Gastroesophageal sphincter (tissue), 4 donors: ENCODE measurements at places on chromosomes 3 and 15. TPM values are rescaled to one million over a fixed set of nuclear protein-coding genes. Genes with fewer than 3 reads are reported as not detected.

- no peak for ATAC-seq
Observed at GRCh38 chr15:71274448-71274798, 159.2 kb downstream of the THSD4 start.

DNA sequence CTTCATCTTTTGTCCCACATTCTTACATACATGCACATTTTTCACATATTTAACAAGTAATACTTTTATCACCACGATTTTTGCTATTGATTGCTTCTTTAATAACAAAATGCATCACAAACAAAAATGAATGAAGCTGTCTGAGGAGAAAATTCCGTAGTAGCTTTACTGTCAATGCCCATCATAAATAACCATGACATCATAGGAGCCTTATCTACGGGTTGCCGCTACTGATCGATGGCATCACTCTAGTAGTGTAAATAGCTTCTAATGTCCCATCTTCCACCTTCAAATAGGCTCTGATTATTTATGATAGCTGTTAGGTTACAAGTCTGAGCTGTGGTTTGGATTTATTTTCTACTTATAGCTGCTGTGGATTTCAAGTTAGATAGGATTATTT, 323.4 kb downstream of the MECOM start:
- no peak for ATAC-seq

GRCh38 chr15:34038023-34038870, 757 bp downstream of the AVEN start:
- ATAC-seq: peak; percentile 93

GRCh38 chr15:31265090-31265870, 61.4 kb upstream of the KLF13 start:
- ATAC-seq: no peak

- peak; percentile 60 for ATAC-seq
Observed at GRCh38 chr15:52481915-52482314, 46.8 kb downstream of the MYO5A start.

Gene GRM2
- not detected for total RNA-seq

DNA sequence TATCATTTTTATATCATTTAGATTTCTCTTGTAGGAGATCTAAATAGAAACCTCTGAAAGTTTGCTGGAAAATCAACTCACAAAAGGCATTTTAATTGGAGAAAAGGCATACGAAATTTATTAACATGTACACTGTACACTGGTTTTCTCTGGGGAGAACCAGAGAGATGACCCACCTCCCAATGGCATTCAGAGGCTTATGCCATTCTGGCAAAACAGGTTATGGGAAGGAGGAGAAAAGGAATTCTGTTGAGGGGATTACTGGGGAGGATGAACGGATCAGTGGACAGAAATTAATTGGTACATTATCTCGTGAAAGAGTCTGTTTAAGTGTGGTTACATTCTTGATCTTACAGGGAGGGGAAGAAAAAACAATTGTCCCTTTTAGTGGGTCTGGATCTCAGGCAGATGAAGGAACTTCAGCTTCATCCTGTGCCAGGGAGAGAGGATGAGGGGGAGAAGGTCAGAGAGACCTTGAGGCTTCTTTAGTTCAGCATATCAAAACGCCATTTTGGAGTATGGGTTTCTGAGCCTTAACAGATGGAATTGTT, 16.5 kb downstream of the RAB11A start:
- ATAC-seq: no peak

DNA sequence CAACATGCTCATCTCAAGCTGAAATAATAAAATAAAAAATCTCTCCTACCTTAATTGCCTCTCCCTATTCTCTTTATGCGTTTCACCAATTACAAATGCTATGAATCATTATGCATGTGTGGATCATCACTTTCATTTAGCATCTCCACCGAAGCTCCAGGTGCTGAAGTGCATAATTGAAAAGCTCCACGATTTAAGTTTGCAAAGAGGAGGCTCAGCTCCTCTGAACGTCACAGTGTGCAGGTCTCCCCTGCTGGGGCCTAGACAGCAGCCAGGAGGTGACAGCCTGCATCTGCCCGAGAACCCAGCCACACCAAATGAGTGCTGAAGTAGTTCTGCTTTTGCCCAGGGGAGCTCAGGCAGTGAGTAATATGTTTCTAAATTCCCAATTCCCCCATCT, 60.5 kb upstream of the GLCE start:
- ATAC-seq: no peak

Gene FMN1
- 13.3 TPM for total RNA-seq

DNA sequence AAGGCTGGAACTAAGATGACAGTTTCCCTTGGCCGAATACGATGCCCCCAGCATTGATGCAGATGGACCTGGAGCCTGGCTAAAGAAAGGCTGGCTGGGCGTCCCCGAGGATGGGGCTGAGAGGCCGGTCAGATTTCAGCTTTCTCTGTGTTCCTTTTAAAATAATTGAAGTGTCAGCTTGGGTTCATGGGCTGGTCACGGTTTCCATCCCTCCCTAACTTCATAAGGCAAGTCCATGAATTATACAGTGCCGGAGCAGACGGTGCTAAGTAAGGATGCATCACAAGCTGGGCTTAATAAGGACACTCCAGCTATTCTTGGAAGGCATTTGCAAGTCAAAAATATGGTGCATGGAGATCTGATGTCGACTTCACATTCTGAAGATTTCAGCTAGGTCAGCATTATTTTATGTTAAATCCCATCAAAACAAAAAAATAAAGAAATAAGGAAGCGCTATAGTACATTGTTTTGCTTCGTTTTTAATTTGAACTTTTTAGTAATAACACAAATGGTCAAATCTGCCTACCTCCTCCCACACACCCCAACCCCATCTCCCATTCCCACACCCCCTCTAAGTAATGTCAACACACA, 220.8 kb downstream of the RPLP1 start:
- no peak for ATAC-seq

- peak; percentile 59 for ATAC-seq
Observed at GRCh38 chr3:50170689-50171088, 15.6 kb downstream of the SEMA3F start.

DNA sequence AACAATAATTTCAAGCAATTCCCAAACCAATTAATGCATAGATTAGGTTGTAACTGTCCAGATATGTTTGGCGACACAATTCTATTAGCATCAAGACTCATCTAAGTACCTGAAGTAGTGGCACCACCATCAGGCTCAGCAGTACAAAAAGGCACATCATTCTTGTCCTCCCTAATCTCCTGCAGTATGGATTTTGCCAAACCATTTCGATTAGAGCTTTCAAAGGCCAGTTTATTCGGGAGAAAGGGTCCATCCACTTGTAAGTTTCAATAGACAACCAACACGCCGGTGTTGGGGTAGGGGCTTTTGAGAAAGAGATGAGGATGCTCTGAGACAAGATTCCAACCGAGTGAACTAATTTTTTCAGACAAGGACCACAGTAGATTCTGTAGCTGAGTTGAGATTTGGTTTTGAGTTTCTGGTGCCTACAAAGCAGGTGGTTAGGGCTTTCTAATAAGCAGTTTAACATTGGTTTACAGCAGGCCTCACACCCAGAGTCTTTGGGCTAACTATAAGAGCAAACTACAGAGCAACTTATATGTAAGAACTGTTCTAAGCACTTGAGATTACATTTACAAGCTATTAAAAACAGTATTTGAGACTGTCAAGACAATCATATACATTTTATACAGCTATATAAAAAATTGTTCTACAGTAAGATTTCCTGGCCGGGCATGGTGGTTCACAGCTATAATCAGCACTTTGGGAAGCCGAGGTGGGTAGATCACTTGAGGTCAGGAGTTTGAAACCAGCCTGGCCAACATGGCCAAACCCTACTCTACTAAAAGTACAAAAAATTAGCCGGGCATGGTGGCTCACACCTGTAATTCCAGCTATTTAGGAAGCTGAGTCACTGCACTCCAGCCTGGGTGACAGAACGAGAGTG, 4.5 kb downstream of the RPL22L1 start:
- ATAC-seq: no peak
